Tongue (tissue), 3 donors: ENCODE measurements at places on chromosomes 2 and 18. TPM values are rescaled to one million over a fixed set of nuclear protein-coding genes. Genes with fewer than 3 reads are reported as not detected.
A peak's percentile ranks its signal among the peaks of the same experiment; 100 is the strongest.

DNA sequence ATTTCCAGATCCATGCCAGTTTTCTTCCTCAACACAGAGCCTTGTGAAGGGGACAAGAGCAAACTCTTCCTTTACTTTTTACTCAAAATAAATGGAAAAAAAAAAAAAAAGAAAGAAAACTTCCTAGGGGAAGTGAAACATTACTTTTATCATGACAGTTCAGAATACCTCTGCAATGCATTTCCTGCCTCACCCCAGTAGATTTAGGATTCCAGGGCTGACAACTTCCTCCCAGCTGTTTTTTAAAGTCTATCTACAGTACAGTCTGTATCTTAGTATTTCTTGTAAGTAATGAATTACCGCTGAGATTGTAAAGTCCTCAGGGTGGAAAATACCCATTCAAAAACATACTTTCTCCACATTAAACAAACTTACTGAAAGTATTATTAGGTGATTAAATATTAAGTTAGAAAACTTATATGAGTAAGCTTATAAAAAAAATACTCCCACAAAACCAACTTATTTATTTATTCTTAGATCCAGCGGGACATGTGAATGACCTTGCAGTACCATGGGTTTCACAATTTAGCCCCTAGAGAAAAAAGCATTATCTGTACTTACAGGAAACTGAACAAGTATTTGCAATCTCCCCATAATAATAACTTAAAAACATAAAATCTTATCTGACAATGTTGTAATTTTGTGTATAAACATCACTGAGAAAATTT lies 117.7 kb downstream of the RBMS1 start:
- peak; percentile 35 for DNase-seq

- DNase-seq = peak; percentile 52
These were observed 23.6 kb downstream of the ANKRD44 start for GRCh38 chr2:197286805-197287595.

GRCh38 chr2:200422532-200423261 lies 87.2 kb downstream of the KCTD18 start:
- DNase-seq = no peak

DNA sequence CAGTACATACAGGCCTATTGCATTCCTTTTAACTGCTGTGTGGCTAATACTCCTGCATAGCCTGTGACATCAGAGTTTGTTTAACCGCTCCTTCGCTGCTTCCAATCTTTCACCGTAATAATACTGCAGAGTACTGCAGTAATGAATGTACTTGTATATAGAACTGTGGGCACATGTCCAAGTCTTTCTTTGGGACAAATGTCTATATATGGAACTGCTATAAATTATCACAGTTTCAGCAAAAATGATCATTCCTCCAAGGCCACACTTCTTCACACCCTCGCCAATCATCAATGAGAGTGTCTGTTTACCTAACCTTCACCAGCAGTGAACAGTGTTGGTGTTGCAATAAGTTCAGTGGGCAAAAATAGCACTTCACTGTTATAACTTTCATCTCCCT lies 230.4 kb downstream of the SP3 start:
- no peak for DNase-seq

- DNase-seq = no peak
These were observed 125.0 kb downstream of the NEDD4L start for GRCh38 chr18:58168993-58169392.

DNA sequence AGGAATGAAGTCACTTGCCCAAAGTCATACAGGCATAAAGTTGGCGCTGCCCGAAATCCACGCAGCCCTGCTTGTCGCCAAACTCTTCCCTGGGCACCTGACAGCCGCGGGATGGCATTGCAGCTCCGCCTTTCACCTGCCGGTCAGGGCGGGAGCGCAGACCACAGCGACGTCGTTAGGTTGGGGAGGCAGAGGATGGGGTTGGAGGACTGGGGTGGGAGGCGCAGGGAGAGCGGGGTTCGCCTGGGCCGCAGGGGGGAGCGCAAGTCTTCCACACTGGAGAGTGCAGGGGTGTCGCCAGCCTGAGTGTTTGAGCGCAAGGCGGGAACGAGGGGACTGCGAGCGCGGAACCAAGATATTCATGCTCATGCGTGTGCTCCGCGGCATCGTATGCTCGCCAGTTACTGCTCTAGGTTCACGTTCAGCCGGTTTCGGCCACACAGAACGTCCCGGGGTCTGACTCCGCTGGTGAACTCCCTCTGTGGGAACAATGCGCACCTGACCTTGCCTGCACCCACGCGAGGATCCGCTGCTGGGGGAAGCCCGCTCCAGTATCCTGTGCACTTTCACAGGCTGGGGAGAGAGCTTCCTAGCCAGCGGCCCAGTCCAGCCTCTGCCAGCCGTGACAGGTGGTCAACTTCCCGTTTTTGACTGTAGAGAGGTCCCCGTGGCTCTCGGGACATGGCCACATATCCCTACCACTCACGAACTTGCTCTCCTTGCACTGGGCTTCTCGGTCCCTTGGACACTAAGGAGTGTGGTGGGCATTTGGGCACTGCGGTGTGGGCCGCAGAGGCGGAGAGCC lies 767 bp upstream of the NPPC start:
- DNase-seq = peak; percentile 66

DNA sequence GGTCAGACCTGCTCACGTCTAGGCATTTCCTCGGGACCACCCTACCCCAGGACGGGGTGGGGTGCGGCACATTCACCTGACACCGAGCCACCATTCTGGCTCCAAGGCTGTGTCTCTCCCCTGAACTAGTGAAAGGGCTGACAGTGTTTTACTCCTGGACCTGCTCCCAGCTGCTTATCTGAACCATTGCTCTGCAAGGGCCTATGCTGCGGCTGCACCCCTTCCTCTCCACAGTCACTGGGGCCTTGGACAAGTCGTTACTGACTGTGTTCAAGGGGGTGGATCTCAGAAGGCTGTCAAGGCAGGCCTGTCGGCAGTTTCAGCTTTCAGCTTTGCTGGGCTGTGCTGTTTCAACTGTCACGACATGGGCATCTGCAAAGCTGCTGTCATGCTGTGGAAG lies 11.7 kb downstream of the CREG2 start:
- DNase-seq = no peak

Gene SFTPB
- 21.7 TPM for total RNA-seq

Gene XDH
- 0.21 TPM for total RNA-seq

GRCh38 chr18:6401687-6402086 lies 13.0 kb downstream of the L3MBTL4 start:
- DNase-seq = no peak

- DNase-seq = peak; percentile 89
These were observed 2.4 kb upstream of the CETN1 start for GRCh38 chr18:577643-578375.

Gene REG3G
- total RNA-seq = not detected

DNA sequence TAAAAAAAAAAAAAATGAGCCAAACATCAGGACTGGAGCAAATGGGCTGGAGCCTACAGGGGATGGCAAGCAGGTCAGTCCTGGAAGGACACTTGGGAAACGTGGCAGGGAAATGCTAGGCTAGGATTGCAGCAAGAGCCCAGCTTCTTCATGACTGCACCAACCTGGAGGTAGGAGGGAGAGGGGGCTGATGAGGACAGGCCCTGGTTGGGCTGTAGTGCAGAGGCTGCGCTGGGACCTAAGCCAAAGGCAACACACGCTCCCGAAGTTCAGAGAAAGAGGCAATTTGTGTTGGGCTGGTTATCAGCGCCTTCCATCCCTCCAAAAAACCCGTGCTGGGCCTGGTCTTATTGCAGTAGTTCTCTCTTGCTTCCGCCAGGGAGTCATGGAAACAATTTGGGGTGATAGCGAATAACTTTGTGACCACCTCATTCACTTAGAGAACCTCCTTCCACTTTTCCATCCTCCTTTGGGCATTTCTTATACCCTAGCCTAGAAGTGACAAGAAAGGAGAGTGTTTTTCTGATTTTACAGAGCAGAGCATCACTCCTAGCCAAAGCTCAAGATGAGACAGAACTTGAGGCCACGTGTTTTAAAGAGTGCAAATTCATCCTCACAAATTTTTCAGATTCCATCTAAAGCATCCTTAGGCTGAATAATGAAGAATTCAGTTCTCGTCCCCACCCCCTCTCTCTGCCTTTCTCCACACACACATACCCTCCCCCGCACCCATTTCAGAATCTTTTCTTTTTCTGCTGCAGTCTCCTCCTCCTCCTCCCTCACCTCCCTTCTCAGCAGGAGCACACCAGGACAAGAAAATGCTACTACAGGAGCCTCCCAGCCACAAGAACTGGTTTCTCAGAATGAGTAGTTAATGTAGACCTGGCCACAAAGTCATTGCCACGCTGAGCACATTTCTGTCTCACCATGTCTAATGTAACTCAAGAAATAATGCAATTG lies 82.5 kb upstream of the STPG4 start:
- peak; percentile 71 for DNase-seq

Gene MALL
- 19.2 TPM for total RNA-seq

Gene MREG
- total RNA-seq = 4.4 TPM

- DNase-seq = no peak
These were observed 675 bp downstream of the FZD5 start for GRCh38 chr2:207768866-207769596.

Gene PAX3
- 4.8 TPM for total RNA-seq

Gene NETO1
- total RNA-seq = not detected

- DNase-seq = no peak
These were observed 892.2 kb upstream of the ZEB2 start for GRCh38 chr2:145412155-145412554.

DNA sequence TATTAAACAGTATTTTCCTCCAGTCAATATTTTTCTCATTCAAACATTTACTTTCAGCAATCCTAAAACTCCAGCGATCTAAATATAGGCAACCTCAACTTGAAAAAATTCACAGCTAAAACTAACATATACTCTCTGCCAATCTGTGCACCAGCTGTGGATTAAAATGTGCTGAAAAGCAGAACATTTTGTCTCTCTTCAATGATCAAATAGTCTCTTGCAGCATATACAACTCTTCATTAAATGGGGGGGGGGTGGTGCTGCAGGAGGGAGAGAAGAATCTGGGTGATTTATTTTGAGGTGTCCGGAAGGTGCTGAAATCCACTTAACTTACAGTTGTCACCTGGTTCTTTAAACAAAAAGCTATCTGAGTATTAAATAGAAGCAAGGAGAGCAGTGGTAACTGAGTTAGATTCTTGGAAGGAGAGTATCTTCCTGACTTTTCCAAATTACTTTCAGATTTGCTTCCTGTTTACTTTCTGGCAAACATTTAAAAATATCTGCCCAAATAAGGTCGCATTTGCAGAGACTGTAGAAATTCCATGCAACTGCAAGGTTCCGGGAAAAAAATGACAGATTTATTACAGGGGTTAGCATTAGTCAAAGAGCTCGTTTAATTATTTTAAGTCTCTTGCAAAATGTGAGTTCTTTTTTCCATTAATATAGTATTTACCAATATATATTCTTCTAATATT lies 904.7 kb upstream of the ACVR2A start:
- peak; percentile 51 for DNase-seq

- DNase-seq = no peak
These were observed 293.2 kb downstream of the PIEZO2 start for GRCh38 chr18:10856132-10856531.

DNA sequence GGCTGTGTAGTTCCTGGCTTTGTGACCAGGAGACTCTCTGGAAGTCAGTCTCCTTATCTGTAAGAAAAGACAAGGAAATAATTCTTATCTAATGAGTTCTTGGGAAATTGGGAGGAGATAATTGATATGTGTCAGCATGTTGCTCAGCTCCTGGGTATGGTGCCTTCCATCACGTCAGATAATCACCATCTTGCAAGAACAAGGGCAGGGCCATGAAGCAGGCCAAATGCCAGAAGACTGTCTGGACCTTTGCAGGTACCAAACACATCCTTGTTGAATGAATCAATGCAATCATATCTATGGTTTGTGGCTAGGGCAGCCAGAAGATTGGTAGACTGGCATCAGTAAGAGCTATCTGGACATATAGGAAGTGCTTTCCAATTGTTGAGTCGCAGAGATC lies 473.5 kb downstream of the TNS1 start:
- DNase-seq = no peak

Gene RGPD4
- not detected for total RNA-seq

Gene MROH2A
- 2.5 TPM for total RNA-seq

GRCh38 chr2:228503731-228504130 lies 322.2 kb upstream of the SPHKAP start:
- DNase-seq = peak; percentile 26

- peak; percentile 95 for DNase-seq
These were observed 873 bp upstream of the SH3RF3 start for GRCh38 chr2:109128048-109128615.

Gene GCG
- total RNA-seq = not detected

DNA sequence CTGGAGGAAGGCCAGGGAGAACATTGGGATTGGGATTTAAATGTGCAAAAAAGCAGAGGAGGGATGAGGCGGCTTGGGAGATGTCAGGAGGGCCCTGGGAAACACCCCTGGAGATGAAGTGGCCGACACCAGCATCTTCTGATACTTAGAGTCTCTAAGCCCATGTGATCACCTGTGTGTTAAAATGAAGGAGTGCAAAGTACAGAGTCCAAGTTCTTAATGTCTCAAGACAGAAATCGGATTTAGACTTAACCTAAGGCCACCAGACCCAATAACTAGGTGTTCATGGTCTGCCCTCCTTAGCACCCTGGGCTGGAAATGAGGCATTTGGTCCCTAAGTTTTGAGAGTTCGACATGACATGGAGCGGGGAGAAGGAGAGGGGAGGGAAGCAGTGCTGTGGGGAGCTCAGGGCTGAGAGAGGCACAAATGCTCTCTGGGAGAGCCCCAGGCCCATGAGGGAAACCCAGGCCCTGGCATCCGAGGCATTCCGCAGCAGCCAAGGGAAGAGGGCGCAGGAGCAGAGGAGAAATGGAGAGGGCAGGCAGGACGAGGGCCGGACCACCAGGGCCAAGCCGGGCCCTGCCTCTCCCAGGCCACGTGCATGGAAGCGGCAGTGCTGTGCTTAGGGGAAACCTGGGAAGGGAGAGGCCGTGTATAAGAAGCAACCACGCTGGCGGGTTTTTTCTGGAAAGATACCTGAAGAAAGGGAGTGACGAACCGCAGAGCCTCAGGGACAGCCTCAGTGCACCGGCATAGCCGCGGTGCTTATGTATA lies 63.3 kb downstream of the SFXN5 start:
- no peak for DNase-seq

Gene ANKRD12
- 48.6 TPM for total RNA-seq

Gene DUSP2
- total RNA-seq = 8.0 TPM

Gene DTNB
- total RNA-seq = 8.0 TPM

Gene ARHGAP15
- total RNA-seq = 32.2 TPM

Gene ABI2
- 46.6 TPM for total RNA-seq

- no peak for DNase-seq
These were observed 62.1 kb downstream of the RND3 start for GRCh38 chr2:150425121-150425955.

DNA sequence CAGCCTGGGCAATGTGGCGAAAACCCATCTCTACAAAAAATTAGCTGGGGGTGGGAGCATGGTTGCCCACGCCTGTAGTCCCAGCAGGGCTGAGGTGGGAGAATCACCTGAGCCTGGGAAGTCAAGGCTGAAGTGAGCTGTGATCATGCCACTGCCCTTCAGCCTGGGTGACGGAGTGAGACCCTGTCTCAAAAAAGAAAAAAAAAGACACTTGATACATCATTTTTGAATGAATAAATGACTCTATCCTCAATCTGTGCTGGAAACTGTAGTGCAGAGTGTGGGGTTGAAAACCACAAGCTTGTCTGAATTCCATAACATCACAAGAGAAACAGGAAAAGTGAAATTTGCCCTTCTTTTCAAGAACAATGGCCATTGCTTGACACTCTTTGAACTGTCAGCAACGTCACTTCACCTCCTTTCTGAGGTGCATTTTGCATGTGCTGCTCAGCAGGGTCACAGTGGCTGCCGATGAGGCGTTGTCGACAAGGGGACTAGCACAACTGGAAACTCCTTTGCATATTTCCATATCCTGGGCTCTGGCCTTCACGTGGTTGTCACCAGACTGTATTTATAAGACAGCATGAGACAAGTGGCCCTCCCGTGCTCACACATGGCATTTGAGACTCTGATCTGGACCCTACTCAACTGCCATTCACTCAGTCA lies 54.2 kb downstream of the DDX1 start:
- no peak for DNase-seq

- DNase-seq = peak; percentile 43
These were observed 290.1 kb upstream of the SIX2 start for GRCh38 chr2:45299361-45299760.
